ENCODE measurements at places on chromosomes 2 and 18.

GRCh38 chr2:102422910-102423309, at the start of gene IL18RAP:
TSS of gene IL18RAP (plus strand) at chr2:102423160. CDS start at chr2:102423278, 118 bp downstream.
- no peak for DNase-seq

DNA sequence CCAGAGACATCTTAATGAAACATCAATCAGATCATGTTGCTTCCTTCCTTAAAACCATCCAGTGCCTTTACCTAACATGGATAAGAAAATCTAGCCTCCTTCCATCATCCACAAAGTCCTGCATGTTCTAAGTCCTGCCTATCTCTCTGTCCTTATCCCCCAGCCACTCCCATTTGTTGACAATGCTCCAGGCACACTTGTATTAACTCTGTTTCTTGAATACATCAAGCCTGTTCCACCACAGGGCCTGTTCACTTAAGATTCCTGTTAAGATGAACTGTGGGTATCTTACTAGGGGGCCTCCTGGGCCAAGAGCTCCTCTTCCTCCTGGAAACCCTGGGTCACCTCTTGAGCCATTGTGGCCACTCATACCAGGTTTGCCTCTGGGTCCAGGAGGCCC, 45.7 kb downstream of the COL4A4 start:
- no peak for DNase-seq

DNA sequence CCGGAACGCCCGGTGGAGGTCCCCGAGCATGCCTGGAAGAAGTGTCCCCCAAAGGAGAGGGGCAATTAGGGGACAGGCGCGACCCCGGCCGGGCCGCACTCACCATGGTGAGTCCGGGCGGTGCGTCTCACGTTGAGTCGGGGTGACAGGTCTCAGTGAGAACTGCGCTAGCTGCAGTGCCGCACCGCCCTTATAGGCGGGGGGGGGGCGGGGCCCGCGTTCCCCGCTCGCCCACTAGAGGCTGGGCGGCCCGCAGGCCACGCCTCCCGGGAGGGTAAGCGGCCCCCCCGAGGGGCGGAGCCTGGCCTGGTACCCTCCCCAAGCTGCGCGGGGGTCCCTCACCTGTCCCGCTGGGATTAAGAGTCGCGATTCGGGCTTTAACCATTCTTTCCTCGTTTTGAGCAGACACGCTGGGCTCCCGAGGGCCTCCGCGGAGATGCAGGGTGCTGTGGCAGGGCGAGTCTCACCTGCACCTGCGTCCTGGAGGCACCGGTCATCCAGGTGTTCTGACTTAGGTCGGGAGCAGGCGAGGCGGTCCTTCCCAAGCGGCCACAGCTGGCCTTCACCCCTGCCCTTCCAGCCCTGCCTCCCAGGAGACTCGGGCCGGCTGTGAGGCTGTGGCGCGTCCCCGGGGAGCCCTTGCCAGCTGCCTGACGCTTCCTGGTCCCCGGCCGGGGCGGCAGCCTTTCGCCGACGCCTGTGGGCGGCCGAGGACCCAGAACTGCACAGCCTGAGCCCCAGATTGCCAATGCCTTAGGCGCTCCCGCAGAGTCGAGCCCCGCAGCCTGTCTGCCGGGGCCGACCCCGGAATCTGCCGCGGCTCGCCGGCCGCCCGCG, at the start of gene TUBA4A:
TUBA4A (minus strand) TSS at position 166 of the 837 bp plus-strand sequence; CDS start at position 106, 60 bp downstream.
- peak; percentile 87 for DNase-seq

DNA sequence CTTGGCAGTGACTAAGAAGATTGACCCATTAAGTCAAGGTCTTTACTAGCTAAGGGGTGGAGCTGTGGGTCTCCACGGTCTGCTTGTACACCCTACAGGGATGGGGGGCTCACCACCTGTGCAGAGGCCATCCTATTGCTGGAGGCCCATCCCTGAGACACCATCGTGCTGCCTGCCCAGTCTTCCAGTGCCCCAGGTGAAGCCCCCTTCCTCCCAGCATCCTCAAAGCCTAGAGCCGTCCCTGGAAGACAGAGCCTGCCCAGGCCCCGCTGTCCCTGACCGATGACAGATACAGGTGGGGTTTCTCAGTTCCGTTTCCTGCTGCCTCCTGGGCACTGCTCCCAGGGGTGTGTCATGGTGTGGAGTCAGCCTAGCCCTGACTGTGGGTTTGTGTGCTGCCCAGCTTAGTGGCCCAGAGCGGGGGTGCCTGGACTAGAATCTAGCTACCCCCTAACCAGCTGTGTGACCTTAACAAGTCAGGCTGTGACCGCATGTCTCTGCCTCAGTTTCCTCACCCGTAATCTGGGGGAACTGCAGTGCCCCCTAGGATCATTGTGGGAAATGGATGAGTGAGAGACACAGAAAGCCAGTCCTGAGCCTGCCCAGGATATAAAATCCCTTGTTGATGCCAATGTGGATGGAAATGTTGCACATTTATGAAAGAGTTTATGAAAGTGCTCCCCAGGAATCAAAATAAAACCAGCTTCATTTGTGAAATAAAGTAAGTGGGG, 2.0 kb downstream of the OTOS start:
- DNase-seq = no peak

DNA sequence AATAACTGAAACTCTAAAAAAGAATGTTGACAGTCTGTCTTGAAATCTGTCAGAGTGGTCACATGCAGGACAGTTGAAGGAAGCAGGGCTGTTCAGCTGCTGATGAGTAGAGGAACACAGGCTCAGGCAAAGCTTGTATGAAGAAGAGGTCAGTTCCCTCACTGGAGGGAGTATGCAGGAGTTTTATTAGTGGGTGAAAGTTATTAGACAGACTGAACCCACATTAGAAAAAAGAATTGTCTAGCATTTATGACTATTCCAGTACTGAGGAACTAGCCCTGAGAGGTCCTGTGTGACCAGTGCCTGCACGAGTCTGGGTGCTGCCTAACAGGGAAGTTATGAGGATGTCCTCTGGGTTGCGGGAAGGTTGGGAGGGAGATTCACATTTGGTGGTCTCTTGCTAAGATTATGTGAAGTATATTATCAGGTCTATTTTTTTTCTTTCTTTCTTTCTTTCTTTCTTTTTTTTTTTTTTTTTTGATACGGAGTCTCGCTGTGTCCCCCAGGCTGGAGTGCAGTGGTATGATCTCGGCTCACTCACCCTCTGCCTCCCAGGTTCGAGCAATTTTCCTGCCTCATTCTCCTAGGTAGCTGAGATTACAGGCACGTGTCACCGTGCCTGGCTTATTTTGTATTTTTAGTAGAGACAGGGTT, 9.6 kb downstream of the TET3 start:
- DNase-seq = no peak

- DNase-seq = no peak
These were observed 422.7 kb upstream of the CDH20 start for GRCh38 chr18:60910534-60910933.

GRCh38 chr2:150584081-150584480, 96.6 kb upstream of the RND3 start:
- DNase-seq = no peak

- no peak for DNase-seq
These were observed 40.2 kb upstream of the EML4 start for GRCh38 chr2:42128721-42129486.

DNA sequence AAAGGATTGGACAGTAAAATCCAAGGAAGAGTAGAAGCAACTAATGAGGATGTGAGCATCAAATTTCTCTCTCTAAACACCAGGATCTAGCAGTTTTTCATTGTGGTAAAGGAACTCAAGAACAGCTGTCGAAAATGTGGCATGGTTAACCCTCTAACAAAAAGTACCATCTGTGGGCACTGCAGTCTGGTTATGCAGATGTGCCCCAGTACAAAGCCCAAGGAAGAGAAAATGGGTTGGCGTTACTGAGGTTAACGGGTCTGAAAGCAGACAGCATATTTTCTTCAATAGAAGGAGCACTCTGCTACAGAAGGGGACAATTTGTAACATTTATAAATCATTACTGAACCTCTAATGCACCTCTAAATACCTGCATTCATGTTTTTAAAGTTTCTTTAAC, 253.0 kb upstream of the HNRNPA3 start:
- DNase-seq = no peak

GRCh38 chr2:95385570-95385984, 16.9 kb upstream of the FAHD2A start:
- DNase-seq = no peak

GRCh38 chr2:233163486-233164103, 87.9 kb upstream of the ATG16L1 start:
- no peak for DNase-seq

DNA sequence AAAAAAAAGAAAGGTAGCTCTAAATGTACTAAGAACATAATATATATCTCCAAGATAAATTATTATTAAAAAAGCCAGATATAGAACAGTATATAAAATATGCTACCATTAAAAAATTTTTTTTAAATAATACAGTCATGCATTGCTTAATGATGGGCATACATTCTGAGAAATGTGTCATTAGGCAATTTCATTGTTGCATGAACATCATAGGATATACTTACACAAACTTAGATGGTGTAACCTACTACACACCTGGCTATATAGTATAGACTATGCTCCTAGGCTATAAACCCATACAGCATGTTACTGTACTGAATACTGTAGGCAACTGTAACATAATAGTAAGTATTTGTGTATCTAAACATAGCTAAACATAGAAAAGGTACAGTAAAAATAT, 18.3 kb upstream of the LAPTM4A start:
- DNase-seq = no peak

DNA sequence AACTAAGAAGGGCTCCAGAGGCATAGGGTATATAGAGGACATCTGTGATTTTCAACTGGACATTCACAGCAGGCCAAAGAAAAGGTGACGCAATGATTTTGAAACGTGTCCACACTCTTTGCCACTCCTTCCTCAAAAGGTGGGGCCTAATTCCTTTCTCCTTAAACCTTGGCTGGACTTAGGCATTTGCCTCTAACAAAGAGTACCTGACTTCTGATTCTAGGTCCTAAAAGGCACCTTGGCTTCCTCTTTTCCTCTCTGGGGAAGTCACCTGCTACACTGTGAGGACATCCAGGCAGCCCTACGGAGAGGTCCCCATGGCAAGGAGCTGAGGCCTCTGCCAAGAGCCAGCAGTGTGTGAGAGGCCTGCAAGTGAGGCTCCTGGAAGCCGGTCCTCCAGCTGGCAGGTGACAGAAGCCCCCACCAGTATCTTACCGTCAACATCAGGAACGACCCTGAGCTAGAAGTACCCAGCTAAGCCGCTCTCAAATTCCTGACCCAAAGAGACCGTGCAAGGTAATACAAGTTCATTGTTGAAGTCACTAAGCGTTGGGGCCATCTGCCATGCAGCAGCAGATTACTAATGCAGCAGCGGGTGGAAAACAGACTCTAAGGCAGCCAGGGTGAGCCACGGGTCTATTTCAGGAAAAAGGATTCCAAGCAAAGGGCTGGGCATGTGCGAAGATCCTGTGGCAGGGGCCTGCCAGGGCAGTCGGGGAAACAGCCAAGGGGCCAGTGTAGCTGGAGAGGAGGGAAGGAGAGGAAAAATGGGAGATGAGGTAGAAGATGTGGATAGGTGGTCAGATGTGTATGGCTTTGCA, 7.4 kb upstream of the HES6 start:
- no peak for DNase-seq

GRCh38 chr18:58362027-58362575, 266.8 kb downstream of the ALPK2 start:
- no peak for DNase-seq

- no peak for DNase-seq
These were observed 200.6 kb downstream of the TCF4 start for GRCh38 chr18:55387139-55387984.

- DNase-seq = no peak
These were observed 7.0 kb upstream of the MYCN start for GRCh38 chr2:15933184-15933845.

GRCh38 chr2:177625744-177626650, 233.4 kb downstream of the AGPS start:
- DNase-seq = no peak

GRCh38 chr2:231174211-231174651, 24.2 kb upstream of the ARMC9 start:
- no peak for DNase-seq

DNA sequence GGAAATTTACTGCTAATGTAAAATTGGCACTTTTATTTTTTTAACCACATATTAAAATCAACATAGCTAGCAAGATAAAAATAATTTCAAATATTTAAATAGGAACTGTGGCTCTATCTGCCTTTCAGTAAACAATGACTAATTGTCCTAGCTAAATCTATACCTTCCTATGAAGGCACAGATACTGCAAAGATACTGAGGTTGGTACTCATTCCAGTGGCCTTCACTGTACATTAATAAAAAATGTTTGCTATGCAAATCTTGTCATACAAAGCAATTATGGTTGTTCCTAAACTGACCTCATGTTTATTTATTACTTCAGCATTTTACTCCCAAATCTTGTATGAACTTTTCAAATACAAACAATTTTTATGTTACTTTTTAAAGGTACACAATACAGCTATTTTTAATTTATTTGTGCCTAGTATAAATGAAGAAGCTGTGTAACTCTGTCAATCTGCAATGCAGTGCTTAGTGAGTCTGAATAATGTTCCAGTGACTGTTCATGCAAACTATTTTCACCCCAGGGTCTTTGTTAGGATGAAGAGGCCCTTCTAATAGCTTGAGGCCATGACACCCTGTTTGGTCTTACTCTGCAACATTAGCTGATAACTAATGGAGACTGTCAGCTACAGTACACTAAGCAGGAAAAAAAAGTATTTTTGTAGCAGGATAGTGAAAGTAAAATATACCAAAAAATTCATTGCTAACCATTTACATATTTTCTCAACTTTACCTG, 9.3 kb upstream of the ERBB4 start:
- DNase-seq = no peak

GRCh38 chr2:117794668-117795067, 19.8 kb upstream of the DDX18 start:
- no peak for DNase-seq

- no peak for DNase-seq
These were observed 47.9 kb upstream of the KCNF1 start for GRCh38 chr2:10863837-10864236.

GRCh38 chr2:106107509-106108131, 86.5 kb downstream of the UXS1 start:
- no peak for DNase-seq

GRCh38 chr2:164948540-164948939, 6.8 kb downstream of the SLC38A11 start:
- DNase-seq = no peak

GRCh38 chr18:12053289-12053688, 40.4 kb upstream of the ANKRD62 start:
- no peak for DNase-seq

GRCh38 chr2:126921066-126921465, 22.4 kb downstream of the TEX51 start:
- no peak for DNase-seq

DNA sequence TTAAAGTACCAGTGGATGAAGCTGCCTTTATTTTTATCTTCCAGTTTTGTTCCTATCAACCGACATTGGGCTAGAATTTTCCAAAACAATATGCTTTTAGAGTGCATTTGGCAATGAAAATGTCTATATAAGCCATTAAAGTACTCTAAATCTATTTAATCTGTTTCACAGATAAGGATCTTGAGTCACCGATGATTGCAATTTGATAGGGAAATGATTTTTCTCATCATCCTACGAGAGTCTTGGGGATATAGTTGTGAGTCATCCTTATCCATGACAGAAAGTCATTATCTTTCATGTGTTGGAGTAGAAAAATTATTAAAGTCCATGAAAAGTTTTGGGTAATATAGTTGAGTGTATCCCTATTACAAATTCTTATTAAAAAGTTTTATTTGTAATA, 26.1 kb downstream of the SLC39A10 start:
- DNase-seq = no peak

GRCh38 chr2:240999873-241000541, 1.6 kb downstream of the SNED1 start:
- no peak for DNase-seq
